ENCODE measurements at places on chromosomes 12 and 14. TPM values are rescaled to one million over a fixed set of nuclear protein-coding genes. Genes with fewer than 3 reads are reported as not detected.
A peak's percentile ranks its signal among the peaks of the same experiment; 100 is the strongest.

The GPR84 gene
- total RNA-seq, result not detected

The HPD gene
- total RNA-seq, result not detected

- DNase-seq, result peak; percentile 35
These were observed 50.7 kb downstream of the TMTC1 start for GRCh38 chr12:29733060-29733459.

GRCh38 chr14:31229638-31230572 is 22.3 kb upstream of the HECTD1 start:
- DNase-seq, result peak; percentile 98

The TMEM30B gene
- 1.7 TPM for total RNA-seq

GRCh38 chr12:76449993-76450392 is 101.8 kb upstream of the BBS10 start:
- peak; percentile 22 for DNase-seq
